NCI-H748 treated with DMSO at 0.1 percent for 48 hours (cell line): ENCODE measurements at places on chromosomes 16 and 17.

DNA sequence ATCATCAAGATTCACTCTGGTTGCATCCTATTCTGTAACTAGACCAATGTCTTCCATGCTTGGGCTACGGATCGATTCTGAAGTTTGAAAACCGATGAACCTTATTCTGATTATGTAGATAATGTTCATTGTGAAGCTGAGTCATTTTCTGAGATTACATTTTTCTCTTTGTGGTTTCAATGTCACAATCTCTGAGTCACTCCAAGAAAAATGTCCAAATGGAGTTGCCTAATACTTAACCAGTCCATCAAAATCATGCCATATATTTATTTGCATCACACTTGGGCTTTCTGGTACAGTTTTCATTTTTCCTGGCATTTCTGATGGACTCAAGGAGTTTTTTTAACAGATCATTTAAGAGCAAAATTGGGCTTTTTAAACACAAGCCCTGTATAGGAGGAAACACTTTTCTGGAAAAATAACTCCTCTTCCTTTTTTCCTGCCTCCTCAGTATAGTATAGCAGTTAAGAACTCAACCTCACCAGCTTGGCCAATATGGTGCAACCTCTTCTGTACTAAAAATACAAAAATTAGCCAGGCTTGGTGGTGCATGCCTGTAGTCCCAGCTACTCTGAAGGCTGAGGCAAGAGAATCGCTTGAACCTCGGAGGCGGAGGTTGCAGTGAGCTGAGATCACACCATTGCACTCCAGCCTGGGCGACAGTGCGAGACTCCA, 17.5 kb downstream of the CACNG3 start:
- no peak for DNase-seq

GRCh38 chr16:77234611-77235010, 35.4 kb downstream of the SYCE1L start:
- DNase-seq: no peak

DNA sequence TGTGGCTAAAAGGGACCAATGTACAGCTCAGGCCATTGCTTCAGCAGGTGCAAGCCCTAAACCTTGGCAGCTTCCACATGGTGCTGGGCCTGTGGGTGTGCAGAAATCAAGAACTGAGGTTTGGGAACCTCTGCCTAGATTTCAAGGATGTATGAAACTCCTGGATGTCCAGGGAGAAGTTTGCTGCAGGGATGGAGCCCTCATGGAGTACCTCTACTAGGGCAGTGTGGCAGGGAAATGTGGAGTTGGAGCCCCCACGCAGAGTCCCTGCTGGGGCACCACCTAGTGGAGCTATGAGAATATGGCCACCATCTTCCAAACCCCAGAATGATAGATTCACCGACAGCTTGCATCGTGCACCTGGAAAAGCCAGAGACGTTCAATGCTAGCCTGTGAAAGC, 13.0 kb downstream of the EFCAB5 start:
- DNase-seq: no peak

GRCh38 chr17:35740216-35740615, 8.8 kb downstream of the RASL10B start:
- DNase-seq: no peak

GRCh38 chr16:57479205-57479975, 6.9 kb downstream of the DOK4 start:
- no peak for DNase-seq

GRCh38 chr16:87086156-87086555, 231.0 kb downstream of the C16orf95 start:
- DNase-seq: no peak

DNA sequence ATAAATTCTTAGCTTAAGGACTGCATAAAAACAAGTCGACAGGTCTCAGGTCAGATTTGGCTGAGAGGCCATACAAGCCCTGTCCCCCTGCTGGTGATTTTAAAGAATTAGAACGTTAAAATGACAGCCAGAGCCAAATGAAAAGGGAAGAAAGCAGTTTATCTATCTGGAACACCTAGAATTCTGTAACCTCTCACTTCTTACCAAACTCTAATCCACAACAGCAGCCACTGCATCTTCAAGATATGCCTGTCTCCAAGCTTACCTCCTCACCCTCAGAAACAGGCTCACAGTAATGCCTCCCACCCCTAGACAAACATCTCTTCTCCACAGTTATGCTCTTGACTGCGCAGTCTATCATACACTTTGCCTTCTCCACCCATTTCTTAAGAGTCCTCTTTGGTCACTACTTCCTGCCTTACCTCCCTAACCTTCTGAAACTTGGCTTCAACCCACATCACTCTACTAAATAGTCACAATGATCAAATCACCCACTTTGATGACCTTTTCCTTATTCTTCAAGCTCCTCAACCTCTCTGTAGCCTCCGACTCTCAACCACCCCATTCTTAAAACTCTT, 14.2 kb downstream of the ANKFY1 start:
- DNase-seq: no peak

DNA sequence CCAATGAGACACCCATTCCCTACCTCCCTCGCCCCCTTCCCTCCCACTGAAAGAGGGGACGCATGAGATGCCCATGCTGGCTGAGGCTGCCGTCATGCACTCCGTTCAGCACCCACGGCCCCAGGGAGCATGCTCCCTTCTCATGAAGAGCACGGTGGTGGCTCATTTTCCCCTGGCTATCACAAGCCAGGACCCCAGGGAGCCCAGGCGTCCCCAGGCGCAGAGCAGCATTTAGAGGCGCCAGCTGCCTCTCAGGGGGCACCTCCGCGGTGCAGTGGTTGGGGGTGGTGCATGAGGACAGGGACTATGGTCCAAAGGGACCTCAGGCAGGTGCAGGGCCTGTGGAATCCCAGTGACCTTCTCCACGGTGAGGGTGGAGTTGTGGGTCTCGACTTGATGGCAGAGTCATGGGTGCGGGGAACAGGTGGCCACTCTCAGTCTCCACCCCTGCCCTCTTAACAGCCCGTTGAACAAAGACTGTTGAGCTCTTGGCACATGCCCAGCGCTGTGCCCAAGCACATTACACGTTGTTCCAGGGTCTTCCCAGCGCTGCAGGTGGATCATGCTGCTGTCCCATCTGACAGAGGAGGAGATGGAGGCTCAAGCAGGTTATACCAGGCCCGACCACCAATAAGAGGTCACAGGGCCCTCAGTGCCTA, 13.6 kb downstream of the KIF19 start:
- no peak for DNase-seq

GRCh38 chr17:50211249-50212120, 10.1 kb upstream of the COL1A1 start:
- no peak for DNase-seq

GRCh38 chr16:17277981-17278381, 192.8 kb downstream of the XYLT1 start:
- DNase-seq: no peak
